Fibroblast of skin of right biceps (primary cell): ENCODE measurements at places on chromosomes 5 and 9.

- DNase-seq = peak; percentile 23
These were observed 12.5 kb downstream of the AGXT2 start for GRCh38 chr5:35035271-35035670.

- DNase-seq = no peak
These were observed 853.3 kb downstream of the TLE1 start for GRCh38 chr9:80836013-80836412.

GRCh38 chr5:66689522-66690220 is 93.5 kb downstream of the MAST4 start:
- no peak for DNase-seq

DNA sequence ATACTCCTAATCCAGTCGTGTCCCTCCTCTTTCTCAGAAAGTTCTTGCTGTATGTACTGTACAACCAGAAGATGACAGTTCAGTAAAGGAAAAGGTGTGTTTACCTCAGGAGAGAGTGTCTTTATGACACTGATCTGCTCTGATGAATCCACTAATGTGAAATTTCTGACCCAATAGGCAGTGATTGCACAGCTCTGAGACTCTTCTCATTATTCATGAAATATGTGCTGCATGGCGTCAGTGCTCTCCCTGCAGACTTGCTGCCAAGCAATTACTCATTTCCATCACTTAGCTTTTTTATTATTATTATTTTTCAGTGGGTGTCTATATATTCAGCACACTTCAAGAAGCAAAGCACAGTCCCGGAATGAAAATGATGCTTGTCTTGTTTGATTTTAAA is 389.0 kb downstream of the RASEF start:
- no peak for DNase-seq

DNA sequence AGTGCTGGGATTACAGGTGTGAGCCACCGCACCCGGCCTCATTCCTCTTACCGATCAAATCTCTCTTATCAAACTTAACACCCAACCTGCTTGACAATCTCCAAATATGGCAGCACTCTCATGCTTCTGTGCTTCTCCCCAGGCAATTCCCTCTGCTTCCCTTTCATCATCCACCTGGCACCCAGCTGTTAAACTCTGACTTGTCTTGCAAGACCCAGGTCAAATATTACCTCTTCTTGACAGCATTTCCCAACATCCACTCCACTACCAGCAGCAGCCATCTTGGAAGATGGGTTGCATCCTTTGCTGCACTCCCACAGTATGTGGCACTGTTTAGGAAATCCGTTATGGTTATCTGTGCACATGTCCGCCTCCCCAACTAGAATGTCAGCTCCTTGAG is 113.6 kb downstream of the ACTL7B start:
- no peak for DNase-seq

DNA sequence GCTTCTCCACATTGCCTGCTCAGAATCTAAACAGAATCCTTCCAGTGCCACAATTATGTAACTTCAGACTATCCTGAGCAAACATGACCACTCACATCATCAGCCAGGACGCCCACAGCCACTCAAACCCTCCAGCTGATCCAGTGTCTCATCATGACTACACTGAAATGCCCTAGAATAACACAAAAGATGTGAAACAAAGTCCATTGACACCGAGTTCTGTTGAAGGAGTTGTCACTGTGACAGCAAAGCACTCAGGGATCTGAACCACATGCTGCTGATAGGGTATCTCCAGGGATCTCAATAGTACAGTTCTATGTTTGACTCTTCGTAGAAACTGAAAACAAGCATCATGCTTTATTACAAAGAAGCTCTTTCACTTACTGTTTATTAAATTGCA is 150.2 kb downstream of the GABBR2 start:
- DNase-seq = no peak

GRCh38 chr5:77186652-77187370 is 23.7 kb upstream of the PDE8B start:
- DNase-seq = no peak

GRCh38 chr9:133205996-133206931 is 2.8 kb downstream of the OBP2B start:
- no peak for DNase-seq

GRCh38 chr5:82975812-82976211 is 101.4 kb downstream of the TMEM167A start:
- no peak for DNase-seq

DNA sequence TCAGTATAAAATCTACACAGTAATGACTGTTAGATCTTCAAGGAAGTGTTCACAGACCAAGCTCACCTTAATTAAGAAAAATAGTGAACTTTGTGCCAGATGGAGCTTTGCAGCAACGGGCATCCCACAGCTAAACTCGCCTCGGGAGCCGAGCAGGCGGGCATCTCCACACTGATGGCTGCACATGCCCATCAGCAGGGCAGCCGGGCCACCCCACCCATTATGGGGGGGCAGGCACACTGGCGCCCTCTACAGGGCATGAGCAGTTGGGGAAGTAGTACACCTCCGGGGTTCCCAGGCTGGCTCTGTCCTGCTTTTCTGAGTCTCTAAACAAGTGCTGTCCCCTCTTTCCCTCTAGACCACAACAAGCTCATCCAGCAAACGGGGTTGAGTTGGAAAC is 21.6 kb downstream of the ANKS6 start:
- DNase-seq = no peak

DNA sequence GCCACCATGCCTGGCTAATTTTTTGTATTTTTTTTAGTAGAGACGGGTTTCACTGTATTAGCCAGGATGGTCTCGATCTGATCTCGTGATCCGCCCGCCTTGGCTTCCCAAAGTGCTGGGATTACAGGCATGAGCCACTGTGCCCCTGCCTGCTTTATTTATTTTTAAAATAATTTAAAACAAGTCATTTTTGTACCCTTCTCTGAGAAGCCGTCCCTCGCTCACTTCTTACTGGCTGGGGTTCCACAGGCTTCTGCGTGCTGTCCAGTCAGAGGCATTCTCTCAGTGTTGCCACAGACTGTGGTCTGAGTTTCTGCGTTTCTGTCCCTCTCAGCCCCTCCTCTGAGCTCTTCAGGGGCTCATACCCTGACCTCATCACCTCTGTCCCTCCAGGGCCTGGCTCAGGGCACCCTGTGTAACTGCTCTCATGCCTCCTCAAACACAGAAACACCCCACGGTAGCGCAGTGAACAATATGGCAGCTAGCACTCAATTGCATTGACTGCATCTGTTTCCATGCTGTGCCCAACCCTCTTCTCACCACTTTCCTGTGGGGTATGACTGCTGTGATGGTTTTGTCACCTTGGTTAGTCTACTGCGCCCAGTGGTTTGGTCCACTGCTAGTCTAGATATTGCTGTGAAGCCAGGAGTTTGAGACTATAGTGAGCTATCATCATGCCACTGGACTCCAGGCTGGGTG is 44.3 kb upstream of the SH3PXD2B start:
- DNase-seq = no peak

DNA sequence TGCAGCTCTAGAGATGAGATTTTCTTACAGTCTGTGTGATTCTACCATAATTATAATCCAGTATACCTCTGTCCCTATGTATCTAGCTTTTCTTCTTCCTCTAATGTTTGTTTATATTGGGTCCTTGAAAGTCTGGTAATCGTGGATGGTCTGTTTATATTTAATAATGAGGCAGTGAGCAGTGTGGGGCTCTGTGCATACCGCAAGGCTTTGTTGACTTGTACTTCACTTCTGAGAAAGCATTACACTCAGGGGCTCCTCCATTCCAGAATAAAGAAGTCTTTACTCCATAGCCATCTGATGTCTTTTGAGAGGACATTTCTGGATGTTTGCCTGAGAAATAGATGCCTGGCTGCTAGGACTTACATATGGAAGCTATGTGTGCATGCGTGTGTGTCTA is 4.5 kb upstream of the MPDZ start:
- no peak for DNase-seq

DNA sequence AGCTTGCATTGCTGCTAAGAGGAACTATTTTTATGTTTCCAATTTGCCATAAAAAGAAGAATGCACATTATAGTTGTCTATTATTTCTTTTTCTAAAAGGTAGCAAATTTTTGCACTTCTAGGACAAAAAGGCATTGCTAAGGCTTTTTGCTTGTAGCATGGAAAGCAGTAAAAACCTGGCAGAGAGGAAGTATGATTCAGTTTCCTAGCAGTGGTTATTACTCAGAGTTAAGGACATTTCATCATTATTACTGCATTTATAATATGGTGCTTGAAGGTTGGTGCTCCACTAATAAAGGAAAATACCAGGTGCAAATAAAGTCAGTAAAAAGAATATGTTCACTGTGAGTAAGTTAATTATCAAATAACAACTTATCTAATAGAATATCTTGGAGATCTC is 179.8 kb upstream of the PLPPR1 start:
- DNase-seq = peak; percentile 3

- peak; percentile 72 for DNase-seq
These were observed 740.2 kb upstream of the ZNF608 start for GRCh38 chr5:125486634-125487033.

DNA sequence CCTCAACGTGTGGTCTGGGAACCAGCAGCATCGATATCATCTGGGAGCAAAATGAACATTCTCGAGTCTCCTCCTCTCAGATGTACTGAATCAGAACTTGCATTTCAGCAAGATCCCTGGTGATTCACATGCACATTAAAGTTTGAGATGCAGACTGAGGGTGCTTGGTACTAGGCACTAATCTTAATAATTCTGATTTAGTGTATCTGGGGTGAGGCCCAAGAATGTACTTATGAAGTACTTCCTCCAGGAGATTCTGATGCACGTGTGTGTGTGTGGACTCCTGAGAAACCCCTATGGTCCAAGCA is 56.2 kb upstream of the EQTN start:
- DNase-seq = no peak

DNA sequence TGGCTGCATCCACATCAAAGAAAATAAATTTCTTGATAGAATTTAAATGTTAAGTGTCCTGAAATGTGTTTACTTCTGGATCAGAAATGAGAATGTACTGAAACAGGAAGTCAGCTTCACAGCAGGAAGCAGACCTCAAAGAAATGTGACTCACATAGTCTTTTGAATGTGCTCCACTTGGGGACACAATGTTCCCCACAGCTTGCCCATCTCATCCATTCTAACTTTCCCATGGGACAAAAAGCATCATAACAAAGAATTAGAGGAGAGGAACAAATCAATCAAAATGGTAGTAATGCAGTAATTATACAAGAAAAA is 85.7 kb downstream of the GRAMD2B start:
- peak; percentile 26 for DNase-seq
